ENCODE measurements at places on chromosomes 6 and 20.
A peak's percentile ranks its signal among the peaks of the same experiment; 100 is the strongest.

DNA sequence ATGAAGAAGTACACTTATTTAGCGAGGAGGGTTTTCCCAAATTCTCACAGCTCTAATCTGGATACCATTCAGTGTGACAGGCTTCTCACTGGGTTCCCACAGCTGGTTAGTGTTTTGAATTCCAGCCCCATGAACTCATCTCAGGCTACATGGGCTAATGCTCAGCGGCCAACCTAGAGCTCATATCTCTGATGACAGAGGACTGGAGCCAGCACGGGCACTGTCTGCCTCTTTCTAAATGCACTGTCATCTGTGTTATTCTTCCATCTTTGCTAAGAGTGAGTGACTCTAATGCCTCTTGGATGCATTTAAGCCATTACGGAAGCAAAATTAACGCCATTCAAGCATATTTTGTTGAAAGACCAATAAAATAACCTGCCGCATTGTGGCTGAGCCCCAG lies 308.9 kb upstream of the JAG1 start:
- DNase-seq, result no peak

- no peak for DNase-seq
Observed at GRCh38 chr6:152008779-152009178, 201.3 kb downstream of the ESR1 start.

DNA sequence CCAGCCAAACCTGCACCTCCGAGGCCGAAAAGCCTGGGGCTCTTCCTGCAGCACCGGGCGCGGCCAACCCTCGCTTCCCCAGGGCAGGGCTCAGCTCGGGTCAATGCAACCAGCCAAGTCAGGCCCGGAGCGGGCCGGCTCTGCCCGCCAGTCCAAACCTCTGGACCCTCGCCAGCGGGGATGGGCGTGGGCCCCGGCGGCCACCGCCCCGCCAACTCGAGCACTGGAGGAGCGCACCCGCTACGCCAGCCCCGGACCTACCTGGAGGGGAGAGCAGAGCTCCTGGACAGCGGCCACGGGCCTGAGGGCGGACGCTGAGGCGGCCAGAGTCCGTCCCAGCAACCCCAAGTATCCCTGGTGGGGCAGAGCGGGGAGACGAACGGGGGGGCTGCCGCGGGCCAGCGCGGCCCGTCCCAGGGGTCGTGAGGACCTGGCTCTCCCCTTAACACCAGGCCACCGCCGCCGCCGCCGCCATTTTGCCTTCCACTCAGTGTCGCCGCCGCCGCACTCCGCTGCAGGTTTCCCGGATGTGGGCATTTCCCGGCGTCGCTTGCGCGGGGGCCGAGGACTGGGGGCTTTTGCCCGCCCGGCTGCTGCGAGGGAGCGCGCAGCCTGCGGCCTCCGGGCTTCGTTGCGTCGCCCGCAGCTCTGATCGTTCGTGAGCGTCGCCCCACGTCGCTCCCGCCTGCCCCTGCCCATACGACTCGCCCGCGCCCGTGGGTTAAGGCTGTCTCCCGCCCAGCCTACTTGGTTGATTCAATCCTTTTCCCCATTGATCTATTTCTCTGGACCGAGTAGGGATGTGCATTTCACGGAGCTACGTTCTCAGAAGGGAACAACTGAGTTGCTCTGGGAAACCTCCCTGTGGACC lies at the start of gene LATS1:
LATS1 (minus strand) TSS at position 514 of the 871 bp plus-strand sequence. CDS start 15,975 bp downstream, outside the sequence.
- peak; percentile 94 for DNase-seq

GRCh38 chr6:149212206-149212605 lies 105.3 kb upstream of the TAB2 start:
- DNase-seq, result no peak

GRCh38 chr20:61328911-61329558 lies 77.0 kb downstream of the CDH4 start:
- peak; percentile 28 for DNase-seq

DNA sequence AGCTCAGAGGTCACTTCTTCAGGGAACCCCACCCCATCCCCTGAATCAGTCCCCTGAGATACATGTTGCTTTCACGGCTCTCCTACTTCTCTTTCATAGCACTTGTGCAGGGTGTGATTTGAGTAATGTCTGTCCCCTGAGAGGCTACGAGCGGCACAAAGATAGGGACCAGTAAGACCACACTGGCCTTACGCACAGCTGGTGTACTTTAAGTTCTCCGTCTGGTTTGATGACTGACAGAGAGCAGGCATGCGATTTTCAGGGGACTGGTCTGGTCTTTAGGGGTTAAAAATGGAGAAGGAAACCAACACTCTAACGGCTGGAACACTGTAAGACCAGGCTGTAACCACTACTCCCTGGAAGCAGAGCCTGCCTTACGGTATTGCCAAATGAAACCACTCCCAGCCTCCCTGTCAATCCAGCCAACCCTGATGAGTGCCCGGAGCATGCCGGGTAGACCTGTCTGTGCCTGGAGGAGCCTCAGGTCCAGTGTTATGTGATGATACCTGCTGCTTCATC lies 47.1 kb downstream of the ELMO2 start:
- no peak for DNase-seq

DNA sequence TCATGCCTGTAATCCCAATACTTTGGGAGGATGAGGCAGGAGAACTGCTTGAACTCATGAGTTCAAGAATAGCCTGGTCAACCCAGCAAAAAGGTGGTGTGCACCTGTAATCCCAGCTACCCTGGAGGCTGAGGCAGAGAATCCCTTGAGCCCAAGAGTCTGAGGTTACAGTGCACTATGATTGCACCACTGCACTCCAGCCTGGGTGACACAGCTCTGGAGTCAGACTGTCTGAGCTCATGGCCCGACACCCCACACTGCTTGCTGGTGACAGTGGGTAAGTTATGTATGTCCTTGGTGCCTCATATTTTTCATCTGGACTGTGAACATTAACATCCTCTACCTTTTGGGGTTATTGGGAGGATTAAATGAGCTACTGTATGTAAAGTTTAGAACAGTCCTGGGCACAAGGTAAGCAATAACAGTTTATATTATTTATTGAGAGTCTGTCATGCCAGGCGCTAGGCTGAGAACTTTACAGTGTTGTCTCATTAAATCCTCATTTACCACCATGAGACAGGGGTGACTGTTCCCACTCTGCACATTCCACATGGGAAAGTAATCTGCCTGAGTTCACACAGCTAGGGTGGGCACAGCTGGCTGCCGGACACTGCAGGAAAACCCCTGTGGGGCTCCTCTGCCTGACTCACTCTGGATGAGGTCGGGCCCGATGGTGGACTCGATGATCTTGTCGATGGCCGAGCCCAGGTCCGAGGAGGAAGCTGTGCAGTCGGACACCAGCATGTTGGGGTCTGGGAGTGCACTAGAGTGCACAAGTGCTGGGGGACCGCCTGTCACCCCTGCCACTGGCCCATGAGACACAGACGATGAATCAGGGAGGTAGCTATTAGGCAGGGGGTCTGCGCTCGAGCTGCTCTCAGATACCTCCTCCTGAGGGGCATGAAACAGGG lies 2.9 kb downstream of the ZNF335 start:
- DNase-seq, result no peak

DNA sequence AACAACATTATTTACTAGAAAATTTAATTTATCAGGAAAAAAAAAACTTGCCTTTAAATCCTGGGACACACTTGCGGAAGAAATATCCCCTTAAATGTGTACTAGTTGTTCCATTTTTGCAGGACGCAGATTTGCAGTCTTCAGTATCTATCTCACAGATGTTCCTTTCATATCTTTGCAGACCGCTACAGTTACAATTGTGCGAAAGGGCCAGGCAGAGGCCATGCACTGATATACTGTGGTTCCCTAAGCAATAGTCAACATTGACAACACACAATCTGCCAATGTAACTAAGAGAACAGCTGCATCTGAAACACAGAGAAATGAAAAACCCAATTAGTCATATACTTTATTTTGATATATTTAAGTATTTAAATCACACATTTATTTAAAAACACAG lies 411.2 kb downstream of the EYS start:
- DNase-seq, result peak; percentile 20

- DNase-seq, result peak; percentile 14
Observed at GRCh38 chr6:124941259-124941658, 21.0 kb upstream of the RNF217 start.

DNA sequence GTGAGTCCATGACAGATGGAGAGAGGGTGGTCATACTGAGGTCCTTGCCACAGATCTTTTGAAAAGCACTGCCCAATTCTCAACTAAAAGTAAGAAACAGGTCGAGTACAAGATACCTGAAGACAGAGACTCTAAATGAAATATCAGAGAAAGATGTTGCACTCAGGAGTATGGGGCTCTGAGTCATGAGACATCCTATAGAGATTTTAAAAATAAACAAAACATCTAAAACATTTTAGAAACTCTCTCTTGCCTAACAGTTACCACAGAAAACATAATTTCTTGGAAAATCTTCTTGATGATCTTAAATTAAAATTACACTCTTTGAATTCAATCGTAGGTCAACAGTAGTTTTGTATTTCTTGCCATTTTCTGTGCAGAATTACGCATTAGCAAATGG lies 348.9 kb upstream of the MARCKS start:
- DNase-seq, result no peak

GRCh38 chr6:98929498-98930060 lies 18.2 kb downstream of the FBXL4 start:
- no peak for DNase-seq

DNA sequence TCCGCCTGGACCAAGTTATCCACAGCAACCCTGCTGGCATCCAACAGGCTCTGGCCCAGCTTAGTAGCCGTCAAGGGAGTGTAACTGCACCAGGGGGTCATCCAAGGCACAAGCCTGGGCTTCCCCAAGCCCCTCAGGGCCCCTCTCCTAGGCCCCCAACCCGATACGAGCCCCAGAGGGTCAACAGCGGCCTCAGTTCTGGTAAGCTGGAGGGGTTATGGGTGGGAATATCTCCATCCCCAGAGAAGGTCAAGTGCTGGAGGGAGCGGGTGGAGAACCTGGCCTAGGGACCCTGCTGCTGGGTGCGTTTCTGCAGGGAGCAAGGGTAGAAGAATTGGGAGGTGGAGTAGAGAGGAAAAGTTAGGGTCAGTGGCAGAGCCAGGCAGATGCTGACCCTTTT lies 12.9 kb downstream of the PRRC2A start:
- no peak for DNase-seq

- DNase-seq, result peak; percentile 99
Observed at GRCh38 chr6:21022343-21023107, 488.3 kb downstream of the CDKAL1 start.

DNA sequence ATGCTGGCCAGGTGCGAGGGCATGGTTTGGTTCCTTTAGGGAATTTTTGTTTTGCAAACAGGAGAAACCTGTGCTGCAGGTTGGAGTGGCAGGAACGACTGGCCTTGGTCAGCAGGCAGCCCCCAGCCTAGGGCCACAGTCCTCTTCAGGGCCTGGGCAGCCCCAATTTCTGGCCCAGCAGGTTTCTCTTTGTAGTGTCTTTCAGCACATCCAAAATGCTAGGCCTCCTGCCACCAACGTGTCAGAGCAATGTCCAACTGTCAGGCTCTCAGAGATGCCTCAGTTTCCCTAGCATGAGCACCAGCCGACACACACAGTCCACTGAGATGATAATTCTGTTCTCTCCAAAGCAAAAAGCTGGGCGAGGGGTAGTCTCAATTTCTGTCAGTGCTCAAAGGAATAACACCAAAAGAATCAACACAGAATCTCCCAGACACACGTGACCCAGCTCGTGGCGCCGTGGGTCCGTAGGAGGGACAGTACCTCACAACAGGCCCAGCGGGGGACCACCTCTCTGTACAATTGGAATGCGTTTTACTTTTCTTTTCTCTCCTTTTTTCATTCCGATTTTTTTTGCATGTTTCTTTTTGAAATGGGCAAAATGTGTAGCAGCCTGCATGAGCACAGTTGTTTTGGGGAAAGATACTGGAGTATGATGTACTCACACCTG lies 125.9 kb downstream of the TAF4 start:
- DNase-seq, result no peak

- no peak for DNase-seq
Observed at GRCh38 chr20:61096463-61096862, 155.6 kb upstream of the CDH4 start.

DNA sequence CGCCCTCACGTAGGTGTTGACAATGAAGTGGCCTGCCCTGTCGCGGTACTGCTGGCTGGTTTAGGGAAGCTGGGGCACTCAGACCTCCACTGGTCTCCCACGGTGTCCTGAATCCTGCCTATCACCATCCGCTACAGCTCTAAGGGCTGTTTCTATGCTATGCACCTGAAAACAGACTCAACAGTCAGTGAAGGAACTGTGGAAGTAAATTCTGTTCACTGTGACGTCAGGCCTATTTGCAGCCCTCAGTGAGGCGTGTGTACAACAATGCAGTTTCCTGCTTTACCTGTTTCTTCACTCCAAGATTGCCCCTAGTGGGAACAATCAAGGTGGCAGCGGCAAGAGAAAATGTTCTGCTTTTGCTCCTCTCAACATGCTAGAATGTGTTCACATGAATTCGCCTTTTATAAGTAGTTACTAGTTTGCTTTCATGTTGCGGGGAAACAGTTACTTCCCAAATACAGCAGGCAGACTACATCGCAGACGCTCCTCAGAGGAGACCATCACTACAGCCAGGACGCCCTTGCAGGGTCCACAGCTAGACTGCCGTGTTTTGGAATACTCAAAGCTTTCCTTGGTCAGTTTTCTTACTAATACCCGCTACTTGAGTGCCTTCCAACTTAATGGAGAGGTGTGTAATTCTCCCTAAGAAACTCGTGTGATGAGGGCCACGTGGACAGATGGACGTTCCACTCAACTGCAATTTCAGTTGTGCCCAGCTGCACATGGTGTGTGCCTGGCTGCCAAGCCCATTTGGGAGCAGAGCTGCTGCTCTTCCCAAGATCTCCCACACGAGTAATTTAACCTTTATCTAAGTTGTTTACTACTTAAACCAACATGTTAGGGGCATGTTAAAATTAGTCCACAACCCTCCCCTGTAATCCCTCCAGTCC lies 25.4 kb downstream of the DIDO1 start:
- peak; percentile 21 for DNase-seq

- no peak for DNase-seq
Observed at GRCh38 chr6:15453622-15454021, 207.8 kb downstream of the JARID2 start.

DNA sequence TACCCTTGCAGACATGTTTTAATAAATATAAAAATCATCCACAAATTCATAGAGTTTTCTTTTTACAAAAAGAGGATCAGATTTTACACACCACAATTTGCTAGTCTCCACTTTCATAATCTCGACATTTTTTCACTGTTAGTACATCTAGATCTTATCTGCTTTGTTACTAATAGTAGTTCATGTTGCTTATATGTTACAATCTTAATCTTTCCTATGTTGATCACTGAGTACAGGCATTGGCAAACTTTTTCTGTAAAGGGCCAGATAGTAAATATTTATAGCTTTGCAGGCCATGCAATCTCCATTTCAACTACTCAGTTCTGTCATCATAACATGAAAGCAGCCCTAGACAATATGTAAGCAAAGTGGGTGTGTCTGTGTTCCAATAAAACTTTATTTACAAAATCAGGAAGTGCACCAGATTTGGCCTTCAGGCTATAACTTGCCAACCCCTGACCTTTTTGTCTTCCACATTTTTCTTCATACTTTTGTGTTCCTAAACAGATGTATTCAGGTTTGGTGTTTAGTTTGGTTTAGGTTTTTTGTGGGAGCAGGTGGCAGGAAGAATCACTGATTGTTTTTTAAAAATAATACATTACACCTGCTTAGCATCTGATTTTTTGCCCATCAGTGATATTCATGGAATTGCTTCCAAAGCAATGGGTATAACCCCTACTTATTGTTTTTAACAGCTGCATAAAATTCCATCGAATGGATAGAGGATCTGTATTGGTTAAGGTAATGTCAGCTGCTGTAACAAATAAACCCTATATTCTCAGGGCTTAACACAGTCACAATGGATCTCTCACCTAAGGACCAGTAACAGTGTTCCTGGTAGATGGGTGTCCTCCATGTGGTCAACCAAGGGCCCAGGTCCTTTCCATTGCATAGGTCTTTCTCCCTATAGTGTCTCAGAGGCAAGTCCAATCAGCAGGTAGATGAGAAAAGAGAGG lies 61.2 kb downstream of the EYA2 start:
- DNase-seq, result no peak

GRCh38 chr20:58633161-58634053 lies 17.7 kb upstream of the STX16 start:
- DNase-seq, result no peak
